ENCODE measurements at places on chromosomes 13 and 19. TPM values are rescaled to one million over a fixed set of nuclear protein-coding genes. Genes with fewer than 3 reads are reported as not detected.
A peak's percentile ranks its signal among the peaks of the same experiment; 100 is the strongest.

DNA sequence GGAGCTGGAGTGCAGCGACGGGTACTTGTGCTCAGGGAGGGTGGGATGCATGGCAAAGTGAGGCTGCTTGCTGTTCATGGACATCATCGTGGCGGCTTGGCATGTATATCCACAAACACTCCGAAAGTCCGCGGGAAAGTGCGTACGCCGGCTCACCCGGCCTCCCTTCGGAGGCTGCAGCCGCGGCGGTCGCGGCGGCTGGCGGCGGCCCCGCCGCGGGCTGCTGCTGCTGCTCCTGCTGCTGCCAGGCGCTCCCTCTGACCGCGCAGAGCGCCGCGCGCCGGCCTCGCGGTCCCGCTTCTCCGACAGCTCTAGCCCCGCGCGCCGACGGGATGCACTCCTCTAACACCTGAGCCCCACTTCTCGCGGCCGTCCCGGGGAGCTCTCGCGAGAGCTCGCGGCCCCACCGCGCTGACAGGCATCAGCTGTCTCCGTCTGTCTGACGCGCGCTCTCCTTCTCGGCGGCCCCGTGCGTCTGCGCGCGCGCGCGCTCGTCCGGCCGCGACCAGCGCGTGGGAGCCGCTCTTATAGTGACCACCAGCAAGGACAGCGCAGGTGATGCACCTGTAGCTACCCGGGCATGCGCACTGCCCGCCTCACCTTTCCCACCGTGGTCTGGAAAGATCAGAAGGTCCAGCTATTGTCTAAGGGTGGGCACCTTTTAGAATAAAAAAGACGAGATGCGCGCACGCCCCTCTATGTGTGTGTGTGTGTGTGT is at the start of gene POU4F1:
TSS of gene POU4F1 (minus strand) at position 313 of the 718 bp plus-strand sequence. CDS start at position 87, 226 bp downstream.
- DNase-seq, result peak; percentile 46
- peaks cover 92% of the 10 kb centered on the region for H3K27me3 ChIP-seq
- peak within 1 kb of the TSS; percentile 90 for H3K4me3 ChIP-seq

DNA sequence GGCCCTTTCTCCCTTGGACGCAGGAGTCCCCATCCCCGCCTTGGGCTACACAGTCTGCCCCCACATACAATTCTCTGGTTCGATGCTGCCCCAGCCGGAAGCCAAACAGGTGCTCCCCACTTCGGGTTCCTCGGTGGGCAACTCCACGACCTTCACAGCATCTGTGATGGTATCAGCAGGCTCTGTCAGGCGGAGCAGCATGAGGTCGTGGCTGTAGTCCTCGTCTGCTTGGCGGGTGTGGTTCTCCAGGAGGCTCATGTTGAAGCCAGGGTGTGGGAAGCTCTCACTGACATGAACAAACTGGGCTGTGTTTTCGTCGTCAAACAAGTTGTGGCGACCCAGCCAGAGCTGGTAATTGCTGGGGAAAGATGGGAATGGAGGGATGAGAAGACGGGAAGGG is 3.5 kb downstream of the KLK1 start:
- no peak for DNase-seq
- H3K27me3 ChIP-seq, result peaks cover 82% of the 10 kb centered on the region
- H3K4me1 ChIP-seq, result peaks cover 25% of the 10 kb centered on the region
- H3K4me3 ChIP-seq, result peak overlapping the region; percentile 63
- no peak overlapping the region for H3K27ac ChIP-seq

GRCh38 chr19:55529636-55530234 is 7.2 kb downstream of the SBK2 start:
- no peak overlapping the region for H3K4me3 ChIP-seq
- H3K27me3 ChIP-seq, result peaks cover 6% of the 10 kb centered on the region
- DNase-seq, result no peak

DNA sequence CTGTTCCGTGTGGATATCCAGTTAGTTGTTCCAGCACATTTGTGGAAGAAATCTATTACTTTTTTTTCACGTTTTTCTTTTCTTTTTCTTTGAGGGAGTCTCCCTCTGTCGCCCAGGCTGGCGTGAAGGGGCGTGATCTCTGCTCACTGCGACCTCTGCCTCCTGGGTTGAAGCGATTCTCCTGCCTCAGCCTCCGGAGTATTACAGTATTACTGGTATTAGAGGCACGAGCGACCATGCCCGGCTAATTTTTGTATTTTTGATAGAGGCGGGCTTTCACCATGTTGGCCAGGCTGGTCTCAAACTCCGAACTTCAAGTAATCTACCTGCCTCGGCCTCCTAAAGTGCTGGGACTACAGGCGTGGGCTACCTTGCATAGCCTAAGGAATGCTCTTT is 43.6 kb downstream of the ZNF611 start:
- H3K4me3 ChIP-seq, result peak overlapping the region; percentile 97
- no peaks in the 10 kb centered on the region for H3K27me3 ChIP-seq
- peaks cover 4% of the 10 kb centered on the region for H3K36me3 ChIP-seq

DNA sequence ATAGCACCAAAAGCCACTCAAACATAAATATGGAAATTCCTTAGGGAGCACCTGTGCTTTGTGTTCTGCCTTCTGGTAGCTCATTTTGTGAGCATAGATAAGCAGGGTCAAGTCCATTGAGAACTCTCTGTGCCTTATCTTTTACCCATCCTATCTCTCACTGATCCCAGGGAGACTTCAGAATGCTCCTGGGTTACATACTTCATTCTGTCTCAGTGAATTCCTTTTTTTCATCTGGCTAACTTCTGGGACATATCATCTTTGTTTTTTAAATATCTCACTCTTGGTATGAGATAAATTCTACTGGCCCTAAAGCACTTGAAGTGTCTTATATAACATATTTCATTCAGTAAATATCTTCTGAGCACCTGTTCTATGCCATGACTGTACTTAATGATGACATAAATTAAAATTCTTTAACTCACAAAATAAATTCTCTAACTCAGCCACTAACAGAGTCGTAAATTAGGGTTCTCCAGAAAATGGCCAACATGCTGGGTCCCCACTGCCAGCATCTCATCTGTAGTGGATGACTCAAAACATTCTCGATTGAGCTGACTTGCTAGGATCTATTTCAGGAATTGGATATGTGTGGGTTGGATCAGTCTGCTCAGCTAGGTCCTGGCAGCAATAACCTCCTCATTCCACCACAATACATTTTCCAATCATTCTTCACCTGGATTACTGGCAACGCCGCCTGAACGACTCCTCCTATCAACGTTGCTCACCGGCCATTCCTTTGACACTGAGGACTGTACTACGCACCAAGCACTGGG is 170.2 kb downstream of the FOXO1 start:
- H3K27me3 ChIP-seq, result no peaks in the 10 kb centered on the region
- DNase-seq, result no peak
- peaks cover 53% of the 10 kb centered on the region for H3K4me1 ChIP-seq
- peak overlapping the region; percentile 96 for H3K27ac ChIP-seq
- no peaks in the 10 kb centered on the region for H3K36me3 ChIP-seq

DNA sequence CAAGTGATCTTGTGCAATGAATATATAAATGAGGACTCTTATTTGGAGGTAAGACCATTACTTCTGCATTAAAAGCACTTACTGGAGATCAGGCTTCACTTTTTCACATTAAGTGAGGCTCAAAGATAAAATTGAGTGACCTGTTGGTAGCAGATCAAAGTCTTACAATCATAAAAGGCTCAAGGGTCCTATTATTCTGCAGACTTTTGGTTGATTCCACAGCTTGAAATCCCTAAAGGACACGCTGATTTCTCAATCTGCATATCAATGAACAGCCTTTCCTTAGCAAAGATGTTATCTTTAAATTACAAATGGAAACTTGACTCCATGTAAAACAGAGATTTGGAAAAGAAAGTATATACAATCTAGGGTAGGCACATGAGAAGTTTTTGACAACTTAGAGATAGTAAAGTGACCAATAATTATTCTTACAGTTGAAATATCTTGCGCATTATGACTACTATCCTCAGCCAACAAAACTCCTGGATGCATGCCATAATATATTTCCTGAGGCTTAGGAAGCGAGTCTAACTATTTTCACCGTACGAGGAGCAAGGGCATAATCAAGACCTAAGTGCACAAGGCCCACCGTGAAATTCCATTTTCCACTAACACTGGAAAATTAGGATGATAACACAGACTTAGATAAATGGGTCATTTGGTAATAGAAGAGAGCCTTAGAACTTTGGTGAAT is 640.7 kb downstream of the LIG4 start:
- H3K27me3 ChIP-seq, result no peaks in the 10 kb centered on the region
- no peaks in the 10 kb centered on the region for H3K4me1 ChIP-seq
- H3K36me3 ChIP-seq, result no peaks in the 10 kb centered on the region
- no peak for DNase-seq

Gene GATAD2A
- 153 TPM for total RNA-seq

Gene TGFBR3L
- 1.7 TPM for total RNA-seq

- peak overlapping the region; percentile 19 for H3K4me3 ChIP-seq
- peaks cover 2% of the 10 kb centered on the region for H3K36me3 ChIP-seq
- H3K4me1 ChIP-seq, result peaks cover 22% of the 10 kb centered on the region
- no peaks in the 10 kb centered on the region for H3K27me3 ChIP-seq
- H3K27ac ChIP-seq, result peak overlapping the region; percentile 90
- DNase-seq, result no peak
Measured at GRCh38 chr19:40421993-40422747, 3.6 kb downstream of the SERTAD1 start.

Gene KCNJ14
- total RNA-seq, result 2.5 TPM

Gene TPRX2
- not detected for total RNA-seq

- H3K27me3 ChIP-seq, result peaks cover 49% of the 10 kb centered on the region
- H3K27ac ChIP-seq, result no peak overlapping the region
- no peak for DNase-seq
- H3K4me1 ChIP-seq, result peaks cover 10% of the 10 kb centered on the region
- peak overlapping the region; percentile 56 for H3K4me3 ChIP-seq
Measured at GRCh38 chr19:7500811-7501450, 12.1 kb upstream of the PEX11G start.

GRCh38 chr13:57672168-57672567 is 40.6 kb downstream of the PCDH17 start:
- H3K36me3 ChIP-seq, result no peaks in the 10 kb centered on the region
- no peak overlapping the region for H3K4me3 ChIP-seq
- H3K27me3 ChIP-seq, result no peaks in the 10 kb centered on the region
- no peaks in the 10 kb centered on the region for H3K4me1 ChIP-seq

Gene MAMSTR
- 0.60 TPM for total RNA-seq

DNA sequence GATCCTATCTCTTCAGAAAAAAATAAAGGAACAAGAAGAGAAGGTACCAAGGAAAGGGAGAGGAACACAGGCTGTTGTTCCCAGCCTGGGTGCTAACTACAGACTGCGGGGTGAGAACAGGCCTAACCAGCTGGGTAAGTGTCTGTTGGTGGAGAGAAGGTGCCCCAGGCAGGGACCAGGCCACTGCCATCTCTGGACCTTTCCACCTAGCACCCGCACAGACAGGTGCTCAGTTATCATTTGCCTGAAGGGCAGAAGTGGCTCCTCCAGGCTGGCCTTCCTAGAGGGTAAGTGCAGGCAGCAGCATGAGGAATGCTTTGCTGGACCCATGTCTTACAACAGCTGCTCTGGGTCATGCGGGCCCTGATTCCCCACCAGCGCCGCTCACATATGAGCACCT is 10.1 kb downstream of the DNMT1 start:
- peaks cover 13% of the 10 kb centered on the region for H3K4me1 ChIP-seq
- no peak overlapping the region for H3K4me3 ChIP-seq
- no peak for DNase-seq

DNA sequence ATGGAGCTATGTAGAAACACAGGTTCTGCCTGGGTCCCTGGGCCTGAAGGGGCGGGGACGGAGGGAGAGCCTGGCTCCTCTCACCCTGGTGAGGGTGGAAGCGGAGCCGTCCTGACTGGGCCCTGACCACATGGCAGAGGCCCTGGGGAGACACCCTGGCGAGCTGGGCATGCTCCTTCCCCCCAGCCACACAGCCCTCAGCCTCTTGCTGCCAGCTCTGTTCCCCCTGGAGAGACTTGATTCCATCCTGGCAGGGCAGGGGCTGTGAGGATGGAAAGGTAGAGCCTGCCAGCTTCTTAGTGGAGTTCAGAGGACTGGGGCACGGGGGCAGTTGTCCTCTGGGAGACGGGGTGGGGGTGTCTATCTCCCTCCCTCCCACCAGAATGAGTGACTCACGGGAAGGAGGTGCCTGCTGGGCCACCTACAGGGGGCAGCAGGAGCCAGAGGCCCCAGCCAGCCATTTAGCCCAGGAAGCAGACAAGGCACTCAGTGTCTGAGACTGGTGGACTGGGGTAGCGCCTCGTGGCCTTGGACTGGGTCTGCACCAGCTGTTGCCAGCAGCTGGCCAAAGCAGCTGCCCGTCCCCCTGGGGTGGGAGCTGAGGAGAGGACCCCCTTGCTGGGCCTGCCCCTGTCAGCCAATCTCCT is 22.8 kb upstream of the RNF17 start:
- no peaks in the 10 kb centered on the region for H3K4me1 ChIP-seq
- no peak overlapping the region for H3K4me3 ChIP-seq
- peaks cover 18% of the 10 kb centered on the region for H3K27me3 ChIP-seq
- DNase-seq, result no peak
- no peak overlapping the region for H3K27ac ChIP-seq

DNA sequence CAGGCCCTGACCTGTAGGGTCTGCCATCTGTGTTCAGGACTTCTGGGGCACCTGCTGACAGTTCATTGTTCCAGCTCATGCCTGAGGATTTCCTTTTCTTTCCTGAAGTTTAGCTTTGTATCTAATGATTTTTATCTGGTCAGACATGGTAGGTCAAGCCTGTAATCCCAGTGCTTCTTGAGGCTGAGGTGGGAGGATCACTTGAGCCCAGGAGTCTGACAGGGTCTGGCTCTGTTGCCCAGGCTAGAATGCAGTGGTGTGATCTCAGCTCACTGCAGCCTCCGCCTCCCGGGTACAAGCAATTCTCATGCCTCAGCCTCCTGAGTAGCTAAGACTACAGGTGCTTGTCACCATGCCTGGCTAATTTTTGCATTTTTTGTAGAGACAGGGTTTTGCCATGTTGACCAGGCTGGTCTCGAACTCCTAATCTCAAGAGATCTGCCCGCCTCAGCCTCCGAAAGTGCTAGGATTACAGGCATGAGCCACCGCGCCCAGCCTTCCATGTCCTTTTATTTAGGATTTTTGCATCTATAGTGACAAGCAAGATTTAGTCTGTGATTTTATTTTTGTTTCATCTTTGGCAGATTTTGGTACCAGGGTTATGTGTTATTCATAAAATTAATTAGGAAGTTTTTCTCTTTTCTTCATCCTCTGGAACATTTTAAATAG is 33.2 kb downstream of the CHST8 start:
- H3K27ac ChIP-seq, result no peak overlapping the region
- H3K4me3 ChIP-seq, result peak overlapping the region; percentile 15
- H3K27me3 ChIP-seq, result peaks cover 26% of the 10 kb centered on the region
- no peaks in the 10 kb centered on the region for H3K36me3 ChIP-seq
- DNase-seq, result no peak

GRCh38 chr19:47111682-47112165 is 1.9 kb downstream of the ZC3H4 start:
- H3K4me3 ChIP-seq, result peak overlapping the region; percentile 94
- H3K36me3 ChIP-seq, result peaks cover 12% of the 10 kb centered on the region

GRCh38 chr19:14497228-14497921 is 1.4 kb upstream of the GIPC1 start:
- H3K4me1 ChIP-seq, result peaks cover 23% of the 10 kb centered on the region
- H3K36me3 ChIP-seq, result no peaks in the 10 kb centered on the region
- no peak for DNase-seq
- H3K4me3 ChIP-seq, result peak overlapping the region; percentile 88

DNA sequence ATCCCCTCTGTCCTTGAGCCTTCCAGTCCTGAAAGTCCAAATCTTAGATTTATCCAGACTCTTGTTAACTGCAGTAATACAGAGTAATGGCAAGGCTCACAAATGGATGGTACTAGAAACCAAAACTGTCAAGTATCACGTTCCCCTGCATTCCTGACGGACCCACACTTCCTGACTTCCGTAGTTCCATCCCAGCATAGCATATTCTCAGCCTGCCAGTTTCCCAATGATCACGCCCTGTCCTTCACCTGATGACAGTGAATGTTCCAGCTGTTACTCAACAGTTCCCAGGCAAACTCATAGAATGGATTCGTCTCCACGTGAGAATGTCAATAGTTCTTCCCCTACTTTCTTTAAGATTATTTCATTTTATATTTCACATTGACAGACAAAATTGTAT is 33.6 kb downstream of the SLC7A1 start:
- H3K4me1 ChIP-seq, result peaks cover 28% of the 10 kb centered on the region
- no peaks in the 10 kb centered on the region for H3K27me3 ChIP-seq
- peak overlapping the region; percentile 54 for H3K27ac ChIP-seq
- no peaks in the 10 kb centered on the region for H3K36me3 ChIP-seq

Measured in T-helper 17 cell (primary cell).